Astrocyte (in vitro differentiated cells and primary cell): ENCODE measurements at places on chromosomes 5 and 9.

GRCh38 chr5:176889321-176890280, 9.5 kb downstream of the HK3 start:
- H3K4me3 ChIP-seq = no peak overlapping the region
- H3K4me1 ChIP-seq = no peaks in the 10 kb centered on the region
- H3K36me3 ChIP-seq = no peaks in the 10 kb centered on the region
- DNase-seq = no peak
- H3K27me3 ChIP-seq = peaks cover 16% of the 10 kb centered on the region

GRCh38 chr9:121822093-121823085, 171.0 kb downstream of the DAB2IP start:
- H3K27me3 ChIP-seq = peaks cover 2% of the 10 kb centered on the region
- peaks cover 7% of the 10 kb centered on the region for H3K4me1 ChIP-seq
- no peak overlapping the region for H3K27ac ChIP-seq

GRCh38 chr5:134592141-134592746, 40.4 kb downstream of the SAR1B start:
- peaks cover 9% of the 10 kb centered on the region for H3K4me1 ChIP-seq
- no peak overlapping the region for H3K4me3 ChIP-seq
- DNase-seq = peak; percentile 39
- H3K27me3 ChIP-seq = no peaks in the 10 kb centered on the region
- no peak overlapping the region for H3K27ac ChIP-seq
- no peaks in the 10 kb centered on the region for H3K36me3 ChIP-seq

DNA sequence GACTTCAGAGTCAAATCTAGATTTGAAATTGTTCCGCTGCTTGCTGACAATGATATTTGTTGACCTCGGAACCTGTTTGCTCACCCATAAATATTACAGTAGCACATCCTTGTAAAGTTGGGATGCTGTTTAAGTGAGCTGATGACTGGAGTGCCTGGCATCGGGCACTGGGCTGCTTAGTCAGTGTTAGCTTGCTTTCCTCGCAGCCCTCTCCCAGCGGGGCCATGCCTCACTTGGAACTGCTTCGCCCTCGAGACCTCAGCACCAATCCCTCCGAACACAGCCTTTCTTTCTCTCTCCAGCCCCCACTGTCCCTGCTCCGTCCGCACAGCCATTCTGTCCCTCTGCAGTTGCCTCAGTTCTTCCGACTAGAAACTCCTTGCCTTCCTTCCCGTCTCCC, 23.4 kb downstream of the RNF44 start:
- H3K36me3 ChIP-seq = peaks cover 7% of the 10 kb centered on the region
- no peak for DNase-seq
- no peak overlapping the region for H3K27ac ChIP-seq
- no peaks in the 10 kb centered on the region for H3K4me1 ChIP-seq
- H3K4me3 ChIP-seq = no peak overlapping the region
- no peaks in the 10 kb centered on the region for H3K27me3 ChIP-seq

GRCh38 chr9:133726401-133727276, 11.5 kb downstream of the SARDH start:
- no peak overlapping the region for H3K4me3 ChIP-seq
- peaks cover 16% of the 10 kb centered on the region for H3K27me3 ChIP-seq
- DNase-seq = peak; percentile 13
- H3K27ac ChIP-seq = no peak overlapping the region
- no peaks in the 10 kb centered on the region for H3K4me1 ChIP-seq

GRCh38 chr5:108418197-108418596, 36.3 kb upstream of the FBXL17 start:
- no peaks in the 10 kb centered on the region for H3K27me3 ChIP-seq
- no peak overlapping the region for H3K27ac ChIP-seq
- no peaks in the 10 kb centered on the region for H3K36me3 ChIP-seq
- H3K4me3 ChIP-seq = no peak overlapping the region
- H3K4me1 ChIP-seq = no peaks in the 10 kb centered on the region

DNA sequence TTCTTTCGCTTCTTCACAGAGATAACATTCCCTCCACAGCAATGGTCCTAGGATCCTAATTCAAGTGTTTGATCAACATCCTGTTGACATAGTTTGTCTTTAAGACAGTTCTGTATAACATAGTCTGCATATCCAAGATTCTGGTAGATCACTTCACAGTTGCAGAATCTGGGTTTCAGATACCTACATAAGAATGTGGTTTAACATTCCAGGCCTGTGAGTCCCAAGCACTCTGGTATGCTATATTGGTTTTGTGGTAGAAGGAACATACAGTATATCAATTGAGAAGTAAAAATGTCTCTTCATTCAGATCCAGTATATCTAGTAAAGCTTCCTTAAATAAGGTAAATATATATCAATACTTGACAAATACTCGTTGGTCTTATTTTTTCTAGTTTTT, 914.2 kb upstream of the CDH6 start:
- no peaks in the 10 kb centered on the region for H3K36me3 ChIP-seq
- H3K27ac ChIP-seq = no peak overlapping the region
- H3K4me1 ChIP-seq = no peaks in the 10 kb centered on the region
- H3K4me3 ChIP-seq = no peak overlapping the region

- no peaks in the 10 kb centered on the region for H3K36me3 ChIP-seq
- DNase-seq = no peak
- peaks cover 4% of the 10 kb centered on the region for H3K4me1 ChIP-seq
- H3K27ac ChIP-seq = no peak overlapping the region
- H3K4me3 ChIP-seq = no peak overlapping the region
- no peaks in the 10 kb centered on the region for H3K27me3 ChIP-seq
These were observed 120.2 kb upstream of the GRHPR start for GRCh38 chr9:37302277-37302676.

DNA sequence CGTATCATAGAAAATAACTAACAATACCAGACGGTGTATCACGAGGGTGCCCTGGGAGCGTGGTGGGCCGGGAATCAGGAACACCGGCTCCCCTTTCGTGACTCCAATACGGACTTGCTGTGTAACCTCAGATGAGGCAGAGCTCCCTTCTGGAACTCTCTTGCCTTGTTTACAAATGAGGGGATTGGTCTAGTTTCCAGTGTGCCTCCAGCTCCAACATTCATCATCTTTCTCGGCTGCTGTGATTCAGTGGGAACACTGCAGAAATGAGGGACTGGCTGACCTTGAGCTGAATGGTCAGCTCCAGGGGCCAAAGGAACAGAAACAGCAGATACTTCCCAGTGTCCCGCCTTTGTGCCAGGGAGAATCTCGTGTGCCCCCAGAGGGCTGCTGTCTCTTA, 22.6 kb upstream of the TGFBI start:
- H3K36me3 ChIP-seq = no peaks in the 10 kb centered on the region
- peak overlapping the region; percentile 98 for H3K27ac ChIP-seq
- no peaks in the 10 kb centered on the region for H3K27me3 ChIP-seq
- DNase-seq = peak; percentile 90
- H3K4me1 ChIP-seq = peaks cover 41% of the 10 kb centered on the region

GRCh38 chr5:76733049-76733417, 17.1 kb downstream of the F2R start:
- H3K4me3 ChIP-seq = no peak overlapping the region
- no peaks in the 10 kb centered on the region for H3K27me3 ChIP-seq
- H3K4me1 ChIP-seq = no peaks in the 10 kb centered on the region
- peaks cover 37% of the 10 kb centered on the region for H3K36me3 ChIP-seq
- DNase-seq = no peak
- H3K27ac ChIP-seq = no peak overlapping the region

DNA sequence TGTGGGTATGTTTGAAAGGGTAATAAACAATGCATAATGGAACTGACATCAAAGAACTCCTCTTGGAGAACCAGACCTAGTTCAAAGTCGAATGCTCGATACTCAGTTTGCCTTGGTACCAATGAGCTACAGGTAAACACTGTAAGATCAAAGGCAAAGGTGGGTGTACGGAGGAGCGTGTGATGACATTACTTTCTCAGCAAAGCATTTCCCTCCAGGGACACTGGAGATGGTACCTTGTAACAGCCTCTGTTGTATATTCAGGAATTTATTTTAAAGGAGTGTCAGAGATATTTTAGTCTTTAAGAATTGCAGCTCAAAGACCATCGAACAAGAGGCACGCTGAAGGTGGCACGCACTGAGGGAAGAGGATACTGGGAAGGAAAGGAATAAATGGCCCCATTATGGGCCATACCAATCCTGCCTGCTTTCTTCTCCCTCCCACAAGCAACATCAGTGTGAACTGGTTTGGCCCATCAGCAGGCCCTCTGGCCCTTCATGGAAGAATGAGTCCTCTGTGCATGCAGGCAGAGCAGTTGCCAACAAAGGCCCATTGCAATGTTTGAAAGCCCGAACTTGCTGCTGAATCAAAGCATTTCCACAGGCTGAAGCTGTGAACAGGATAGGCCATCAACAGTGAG, 410.2 kb downstream of the ACTL7B start:
- H3K4me3 ChIP-seq = no peak overlapping the region
- DNase-seq = no peak
- H3K27me3 ChIP-seq = no peaks in the 10 kb centered on the region
- peaks cover 32% of the 10 kb centered on the region for H3K4me1 ChIP-seq
- H3K27ac ChIP-seq = peak overlapping the region; percentile 92

DNA sequence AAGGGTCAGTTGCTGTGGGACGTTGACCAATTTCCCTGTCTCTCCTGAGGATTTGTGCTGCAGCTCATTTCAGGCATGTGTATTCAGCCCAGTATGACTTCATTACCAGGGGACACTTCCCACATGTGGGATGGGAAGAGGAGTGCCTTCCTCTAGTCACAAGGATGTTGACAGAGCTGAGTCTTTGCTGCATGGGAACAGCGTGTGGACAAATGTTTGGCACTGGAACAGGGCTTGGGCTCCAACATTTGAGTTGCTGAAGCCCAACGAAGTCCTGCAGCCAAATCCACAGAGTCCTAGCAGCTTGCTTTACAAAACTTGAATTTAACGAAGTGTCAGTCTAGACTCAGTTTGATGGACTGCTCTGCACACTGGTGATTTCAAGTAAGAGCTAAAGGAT, 283.2 kb downstream of the SH3GL2 start:
- H3K36me3 ChIP-seq = no peaks in the 10 kb centered on the region
- no peaks in the 10 kb centered on the region for H3K27me3 ChIP-seq
- H3K4me3 ChIP-seq = no peak overlapping the region
- no peak overlapping the region for H3K27ac ChIP-seq
- no peak for DNase-seq
- no peaks in the 10 kb centered on the region for H3K4me1 ChIP-seq

DNA sequence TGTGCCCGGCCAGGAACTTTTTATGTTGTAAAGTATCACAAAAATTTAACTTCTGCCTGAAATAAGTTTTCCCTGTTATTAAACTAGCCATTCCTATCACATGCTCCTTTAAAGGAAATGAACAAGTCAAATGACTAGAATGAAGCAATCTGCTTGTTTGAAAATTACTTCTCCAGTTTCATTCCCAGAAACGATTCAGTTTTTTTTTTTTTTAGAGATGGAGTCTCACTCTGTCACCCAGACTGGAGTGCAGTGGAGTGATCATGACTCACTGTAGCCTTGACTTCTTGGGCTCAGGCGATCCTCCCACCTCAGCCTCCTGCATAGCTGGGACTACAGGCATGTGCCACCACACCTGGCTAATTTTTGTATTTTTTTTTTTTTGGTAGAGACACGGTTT, 13.3 kb upstream of the GNG10 start:
- no peak overlapping the region for H3K4me3 ChIP-seq
- H3K4me1 ChIP-seq = no peaks in the 10 kb centered on the region
- peaks cover 19% of the 10 kb centered on the region for H3K36me3 ChIP-seq

DNA sequence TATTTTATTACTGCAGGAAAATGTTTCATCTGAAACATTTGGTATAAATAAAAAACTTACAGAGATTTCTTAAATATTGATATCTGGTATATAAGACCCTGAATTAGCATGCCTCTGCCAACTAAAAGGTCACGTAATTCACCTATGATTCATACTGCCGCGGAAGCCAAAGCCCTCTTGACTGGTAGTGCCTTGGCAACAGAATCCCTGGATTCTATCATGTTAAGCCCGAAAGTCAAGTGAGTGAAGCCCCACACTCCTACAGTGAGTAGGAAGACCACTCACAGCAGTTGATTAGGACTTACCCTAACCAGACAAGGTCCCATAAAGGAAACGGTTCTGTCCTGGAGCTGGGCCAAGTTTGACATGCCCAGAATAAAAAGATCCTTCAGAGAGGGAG, 175.6 kb upstream of the NREP start:
- H3K36me3 ChIP-seq = no peaks in the 10 kb centered on the region
- H3K4me3 ChIP-seq = no peak overlapping the region
- peaks cover 43% of the 10 kb centered on the region for H3K4me1 ChIP-seq
- H3K27ac ChIP-seq = peak overlapping the region; percentile 70
- peak; percentile 61 for DNase-seq
- no peaks in the 10 kb centered on the region for H3K27me3 ChIP-seq

- H3K4me3 ChIP-seq = no peak overlapping the region
- H3K27me3 ChIP-seq = no peaks in the 10 kb centered on the region
- no peak for DNase-seq
- H3K36me3 ChIP-seq = peaks cover 6% of the 10 kb centered on the region
- H3K27ac ChIP-seq = peak overlapping the region; percentile 12
These were observed 23.1 kb downstream of the TICAM2 start for GRCh38 chr5:115579216-115579615.
